Right renal cortex interstitium (tissue), 3 donors: ENCODE measurements at places on chromosomes 11 and 22. TPM values are rescaled to one million over a fixed set of nuclear protein-coding genes. Genes with fewer than 3 reads are reported as not detected.
A peak's percentile ranks its signal among the peaks of the same experiment; 100 is the strongest.

DNA sequence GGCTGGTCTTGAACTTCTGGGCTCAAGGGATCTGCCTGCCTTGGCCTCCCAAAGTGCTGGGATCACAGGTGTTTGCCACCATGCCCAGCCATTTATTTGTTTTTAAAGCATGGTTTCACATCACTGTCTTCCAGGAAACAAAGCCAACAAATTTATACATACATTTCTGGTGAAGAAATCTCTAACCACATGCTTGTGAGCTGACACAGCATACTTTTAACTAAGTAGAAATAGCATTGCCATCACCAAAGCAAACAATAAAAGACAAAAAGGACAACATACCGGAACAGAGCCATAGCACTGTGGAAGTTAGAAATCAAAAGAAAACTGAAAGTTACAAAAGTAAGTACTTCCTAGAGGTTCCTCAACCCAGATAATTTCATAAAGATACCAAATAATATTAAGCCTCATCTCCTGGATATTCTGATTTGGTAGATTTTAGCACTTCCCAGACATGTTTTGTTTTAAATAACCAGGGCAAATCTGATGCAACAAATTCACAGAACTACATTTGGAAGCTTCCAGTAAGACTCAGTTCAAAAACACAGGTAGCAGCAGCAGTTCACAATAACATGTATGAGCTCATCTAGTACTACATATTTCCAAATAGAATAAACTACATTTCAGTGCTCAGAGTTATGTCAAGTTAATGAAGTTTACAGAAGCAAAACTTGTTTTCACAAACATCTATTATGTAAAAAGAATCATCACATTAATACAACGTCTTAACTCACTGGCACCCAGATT, 70.6 kb downstream of the RRAS2 start:
- DNase-seq: no peak

GRCh38 chr11:66619080-66619554, 2.7 kb downstream of the RBM14 start:
- no peak for DNase-seq

- no peak for DNase-seq
These were observed at the start of gene TLCD5 for GRCh38 chr11:120324932-120325810. TLCD5 (plus strand) TSS chr11:120325299; CDS start chr11:120327442, 2,143 bp downstream.

DNA sequence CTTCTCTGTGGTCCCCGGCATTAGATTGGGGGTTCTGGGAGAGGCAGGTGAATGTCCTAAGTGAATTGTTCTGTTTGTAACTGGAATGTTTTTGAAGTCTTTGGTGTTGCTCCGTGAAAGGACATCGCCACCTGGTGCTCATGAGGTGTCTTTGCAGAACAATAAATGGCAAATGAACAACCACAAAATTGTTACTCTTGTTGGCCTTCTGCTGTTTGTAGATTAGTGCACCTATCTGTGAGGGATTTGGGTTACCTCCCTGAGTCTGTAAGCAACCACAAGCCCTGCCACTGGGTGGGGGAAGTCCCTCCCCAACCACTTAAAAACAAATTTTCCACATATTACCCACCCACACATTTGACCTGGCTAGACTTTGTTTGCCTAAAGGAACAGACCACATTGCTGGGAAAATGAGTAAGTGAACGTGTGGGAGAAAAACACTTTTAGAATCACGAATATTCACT, 4.7 kb downstream of the MPEG1 start:
- no peak for DNase-seq

DNA sequence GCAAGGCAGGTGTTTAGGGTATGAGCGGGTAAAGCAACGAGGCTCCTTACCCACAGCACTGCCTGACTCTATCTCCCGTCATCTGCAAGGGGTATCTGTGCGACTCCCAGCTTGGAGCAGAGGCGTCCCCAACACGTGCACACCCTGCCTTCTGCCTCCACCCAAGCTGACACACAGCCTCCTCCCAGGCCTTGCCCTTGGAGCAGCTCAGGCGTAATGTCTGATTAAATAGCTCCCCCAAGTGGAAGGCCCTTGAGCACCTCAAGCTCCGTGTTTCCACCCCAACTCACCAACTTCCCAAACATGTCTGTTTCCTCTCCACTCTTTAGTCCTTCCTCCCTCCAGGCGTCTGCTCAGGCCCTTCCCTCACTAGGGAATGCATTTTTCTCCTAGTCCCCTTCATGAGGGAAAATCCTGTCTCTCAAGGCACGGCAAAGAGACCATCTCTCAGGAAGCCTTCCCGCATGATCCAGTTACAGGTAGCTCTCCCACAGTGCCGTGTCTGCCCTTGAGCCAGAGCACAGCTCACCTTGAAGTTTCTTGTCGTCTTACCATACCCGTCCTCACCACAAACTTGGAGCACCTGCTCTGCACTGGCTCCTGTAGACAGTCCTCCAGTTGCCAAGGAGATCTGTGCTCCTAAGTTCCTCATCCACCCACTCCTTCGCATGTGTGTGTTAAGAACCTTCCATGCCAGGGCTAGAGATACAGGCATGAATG, 15.8 kb downstream of the CYB5R2 start:
- peak; percentile 41 for DNase-seq

DNA sequence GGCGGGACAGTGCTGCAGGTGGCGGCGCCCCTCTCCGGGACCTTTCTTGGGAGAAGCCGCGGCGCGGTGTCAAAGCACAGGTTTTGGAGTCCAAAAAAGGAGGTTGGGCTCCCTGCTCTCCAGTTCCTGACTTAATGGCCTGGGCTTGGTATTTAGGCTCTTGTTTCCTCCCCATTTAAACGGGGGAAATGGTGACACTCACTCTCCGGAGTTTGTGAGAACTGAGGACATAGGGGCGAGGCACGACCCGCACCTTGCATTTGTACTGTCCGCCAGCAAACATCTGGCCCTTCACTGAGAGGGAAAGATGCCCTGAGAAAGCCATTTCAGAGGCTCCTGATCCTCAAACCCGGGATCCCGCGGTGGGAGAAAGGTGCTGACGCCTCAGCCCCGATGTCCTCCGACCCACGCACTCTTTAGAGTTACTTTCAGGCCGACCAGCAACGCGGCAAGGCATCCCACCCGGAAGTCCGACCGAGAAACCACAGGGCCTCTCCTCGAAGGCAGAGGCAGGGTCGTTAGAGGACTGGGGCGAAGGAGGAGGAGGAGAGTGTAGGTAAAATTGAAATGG, 2.9 kb upstream of the WDR74 start:
- DNase-seq: peak; percentile 64

DNA sequence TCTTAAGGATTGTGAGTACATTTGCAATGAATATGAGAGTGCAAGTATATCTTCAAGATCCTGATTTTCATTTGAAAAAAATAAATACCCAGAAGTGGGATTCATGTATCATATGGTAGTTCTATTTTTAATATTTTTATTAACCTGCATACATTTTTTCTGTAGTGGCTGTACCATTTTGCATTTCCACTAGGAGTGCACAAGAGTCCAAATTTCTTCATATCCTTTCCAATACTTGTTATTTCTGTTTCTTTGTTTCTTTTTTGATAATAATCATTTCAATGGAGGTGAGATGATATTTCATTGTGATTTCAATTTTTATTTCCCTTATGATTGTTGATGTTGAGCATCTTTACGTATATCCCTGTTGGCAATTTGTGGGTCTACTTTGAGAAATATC, 759.8 kb upstream of the CNTN5 start:
- DNase-seq: no peak

DNA sequence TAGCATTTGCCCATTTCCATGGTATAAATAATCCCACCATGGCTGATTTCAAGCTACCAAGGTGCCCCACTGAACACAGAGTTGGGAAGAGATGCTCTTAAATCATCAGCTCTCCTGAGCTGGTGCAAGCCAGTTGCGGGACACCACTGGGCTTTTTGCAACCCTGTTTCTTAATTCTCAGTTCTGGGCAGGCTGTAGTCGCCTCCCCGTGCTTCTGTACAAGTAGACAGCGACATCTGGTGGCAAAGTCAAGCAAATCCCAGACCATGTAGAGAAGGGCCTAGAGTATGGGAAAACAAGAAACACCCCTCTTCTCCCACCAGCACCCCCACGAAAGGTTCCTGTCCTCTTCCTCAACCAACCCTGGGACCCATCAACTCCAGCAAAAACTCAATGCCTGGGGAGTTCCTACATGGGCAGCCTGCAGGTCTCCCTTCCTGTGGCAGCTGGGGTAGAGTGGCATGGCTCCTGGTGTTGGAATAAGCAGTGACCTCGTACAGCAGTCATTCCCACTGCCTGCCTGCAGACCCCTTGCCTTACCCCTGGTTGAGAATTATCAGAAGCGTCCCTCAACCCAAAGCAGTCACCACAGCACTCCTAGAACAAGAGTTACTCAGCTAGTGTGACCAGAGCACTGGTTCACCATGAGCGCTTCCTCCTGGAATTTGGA, 68.4 kb downstream of the IGLL5 start:
- peak; percentile 61 for DNase-seq

DNA sequence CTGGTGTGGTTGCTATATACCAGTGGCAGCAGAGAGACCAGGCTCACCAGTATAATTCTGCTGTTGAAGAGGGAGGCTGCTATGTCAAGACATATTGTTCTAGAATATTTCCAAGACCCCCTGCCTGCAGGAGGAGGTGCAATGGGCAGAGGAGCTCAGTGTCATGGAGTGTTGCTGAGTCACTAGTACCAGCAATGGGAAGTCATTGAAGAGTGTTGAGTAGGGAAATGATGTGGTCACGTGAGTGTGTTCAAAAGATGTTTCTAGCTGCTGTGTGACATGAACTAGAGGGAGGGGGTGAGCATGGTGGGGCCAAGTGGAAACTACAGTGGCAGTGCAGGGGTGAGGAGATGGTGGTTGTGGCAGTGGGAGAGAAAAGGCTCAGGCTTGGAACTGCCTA, 76.3 kb upstream of the BIRC3 start:
- DNase-seq: no peak

DNA sequence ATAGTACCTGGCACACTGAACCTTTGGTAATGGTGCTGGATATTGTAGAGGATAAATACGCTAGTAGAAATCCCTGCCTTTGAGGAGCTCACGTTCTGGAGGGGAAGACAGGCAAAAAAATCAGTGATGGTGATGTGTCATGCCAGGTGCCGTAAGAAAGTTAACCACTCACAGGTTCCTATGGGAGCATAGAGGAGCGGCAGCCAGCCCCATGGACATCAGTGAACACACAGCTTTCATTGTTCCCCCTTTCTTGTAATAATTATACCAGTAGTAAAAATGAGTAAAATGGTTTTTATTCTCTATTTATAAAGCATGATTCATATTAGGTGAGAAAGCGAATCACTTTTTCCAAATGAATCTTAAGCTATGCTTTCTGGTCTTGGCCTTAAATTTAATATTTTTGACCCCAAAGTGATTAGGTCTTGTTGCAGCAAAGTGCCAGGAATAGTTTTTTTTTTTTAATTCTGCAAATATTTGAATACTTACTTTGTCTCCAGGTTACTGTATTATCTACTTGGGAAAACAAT, 57.9 kb downstream of the UVRAG start:
- no peak for DNase-seq

DNA sequence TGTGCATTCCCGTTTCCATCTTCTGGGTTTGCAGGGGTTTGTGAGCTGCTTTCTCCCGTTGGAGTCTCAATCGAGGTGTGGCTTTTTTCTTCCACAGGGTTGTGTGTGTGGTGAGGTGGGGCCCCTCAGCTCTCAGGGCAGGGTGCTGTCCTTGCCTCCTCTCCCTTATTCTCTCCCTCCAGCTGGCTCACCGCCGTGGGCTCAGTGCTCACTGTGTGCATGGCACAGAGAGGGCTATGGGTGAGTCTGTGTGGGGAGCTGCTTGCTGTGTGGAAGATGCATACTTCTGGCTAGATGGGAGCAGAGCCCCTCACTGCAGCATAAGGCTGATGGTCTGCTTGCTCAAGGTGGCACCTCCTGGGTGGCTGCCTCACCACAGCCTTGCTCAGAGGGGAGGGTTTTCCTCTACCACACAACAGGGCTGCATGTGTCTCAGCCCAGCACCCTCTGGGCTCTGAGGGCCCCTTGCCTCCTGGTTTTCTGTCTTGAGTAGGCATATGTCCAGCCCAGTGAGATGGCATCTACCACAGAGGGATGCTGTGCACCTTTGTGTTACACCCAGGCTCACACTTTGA, 203.1 kb upstream of the B3GAT1 start:
- no peak for DNase-seq

DNA sequence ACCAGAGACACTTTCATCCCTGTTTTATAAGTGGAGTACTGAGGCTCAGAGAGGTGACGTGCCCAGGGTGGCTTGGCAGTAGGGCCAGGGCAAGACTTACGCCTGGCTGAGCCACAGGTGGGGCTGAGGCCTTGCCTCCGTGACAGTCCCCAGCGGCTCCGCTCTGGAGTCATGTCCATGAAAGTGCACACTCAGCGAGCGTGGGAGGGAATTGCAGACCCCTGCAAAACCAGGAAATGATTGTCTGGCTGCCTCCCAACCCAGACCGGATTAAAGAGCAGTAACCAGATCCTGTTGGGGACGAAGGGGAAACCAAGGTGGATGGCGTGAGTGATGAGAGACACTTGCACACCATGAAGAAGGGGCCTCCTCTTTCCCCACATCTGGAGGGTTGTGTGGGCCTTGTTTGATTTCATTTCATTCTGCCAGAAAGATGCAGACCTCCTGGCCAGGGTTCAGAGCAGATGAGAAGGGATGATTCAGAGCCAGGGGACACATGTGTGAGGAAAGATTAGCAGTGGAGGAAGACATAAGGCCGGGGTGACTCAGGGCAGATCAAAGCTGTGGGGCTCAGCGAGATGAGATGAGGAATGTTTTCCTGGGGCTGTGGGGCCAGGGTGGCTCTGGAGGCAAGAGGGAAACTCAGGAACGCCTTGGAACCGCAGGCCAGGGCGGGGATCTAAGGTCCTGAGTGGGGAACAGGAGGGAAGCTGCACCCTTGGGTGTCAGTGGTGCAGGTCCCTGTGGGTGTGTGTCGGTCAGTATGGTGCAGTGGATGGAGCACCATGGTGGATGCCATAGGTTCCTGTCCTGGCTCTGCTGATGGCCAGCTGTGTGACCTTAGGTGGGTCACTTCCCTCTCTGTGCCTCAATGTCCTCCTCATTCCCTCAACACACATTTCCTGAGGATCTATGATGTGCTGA, 29.9 kb upstream of the LRRC32 start:
- DNase-seq: peak; percentile 52

GRCh38 chr11:109511598-109511997, 89.6 kb downstream of the C11orf87 start:
- DNase-seq: no peak

DNA sequence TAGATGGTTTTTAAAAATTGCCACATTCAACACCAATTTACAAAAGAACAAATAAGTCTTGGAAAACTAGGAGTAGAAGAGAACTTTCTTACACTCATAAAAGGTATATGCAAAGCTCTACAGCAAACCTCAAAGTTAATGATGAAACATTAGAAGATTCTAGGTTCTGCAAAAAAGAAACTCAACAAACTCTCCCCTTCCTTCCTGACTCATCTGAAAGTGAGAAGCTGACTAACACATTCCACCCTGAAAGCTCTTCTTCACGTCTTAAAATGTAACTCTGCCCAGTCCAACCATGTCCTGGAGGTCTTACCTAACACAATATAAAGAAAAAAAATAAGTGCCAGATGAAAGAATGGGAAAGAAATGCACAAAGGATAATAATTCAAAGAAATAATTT, 218.9 kb upstream of the ISX start:
- DNase-seq: no peak

- DNase-seq: no peak
These were observed at the start of gene CDC42BPG for GRCh38 chr11:64844330-64845128. CDC42BPG (minus strand) TSS chr11:64844653; CDS start chr11:64844569, 84 bp downstream.

The CTSW gene
- polyA plus RNA-seq: 1.2 TPM

The PNPLA3 gene
- polyA plus RNA-seq: 1.8 TPM

The CRYBB3 gene
- polyA plus RNA-seq: 0.30 TPM

The TMEM191B gene
- polyA plus RNA-seq: 0.83 TPM

The PGR gene
- 0.10 TPM for polyA plus RNA-seq

The DERL3 gene
- 2.1 TPM for polyA plus RNA-seq

The OR5B2 gene
- polyA plus RNA-seq: not detected
